IMR-90 (cell line): ENCODE measurements at places on chromosomes 13 and 19. TPM values are rescaled to one million over a fixed set of nuclear protein-coding genes. Genes with fewer than 3 reads are reported as not detected.
A peak's percentile ranks its signal among the peaks of the same experiment; 100 is the strongest.

GRCh38 chr19:54207676-54207982 lies 7.0 kb downstream of the RPS9 start:
- no peak for DNase-seq
- H3K4me1 ChIP-seq = peaks cover 35% of the 10 kb centered on the region
- H3K36me3 ChIP-seq = peaks cover 50% of the 10 kb centered on the region
- H3K27ac ChIP-seq = peak overlapping the region; percentile 5; the same call in 1 of the 2 replicates
- no peaks in the 10 kb centered on the region for H3K27me3 ChIP-seq

GRCh38 chr19:28372576-28373247 lies 840.2 kb downstream of the UQCRFS1 start:
- H3K4me1 ChIP-seq = no peaks in the 10 kb centered on the region
- no peak overlapping the region for H3K4me3 ChIP-seq
- H3K27me3 ChIP-seq = no peaks in the 10 kb centered on the region
- no peak for DNase-seq

Gene SLC10A2
- not detected in 2 replicates for total RNA-seq

- no peaks in the 10 kb centered on the region for H3K27me3 ChIP-seq
- DNase-seq = no peak
- no peak overlapping the region for H3K27ac ChIP-seq
- no peak overlapping the region for H3K4me3 ChIP-seq
- H3K4me1 ChIP-seq = no peaks in the 10 kb centered on the region
Measured at GRCh38 chr13:80299046-80299445, 41.9 kb downstream of the SPRY2 start.

- DNase-seq = no peak
- H3K4me3 ChIP-seq = no peak overlapping the region
- H3K27me3 ChIP-seq = 0 out of 2 replicates have a peak, but pooled peaks cover 2% of the 10 kb centered on the region
Measured at GRCh38 chr19:6138066-6138465, 2.6 kb downstream of the ACSBG2 start.

DNA sequence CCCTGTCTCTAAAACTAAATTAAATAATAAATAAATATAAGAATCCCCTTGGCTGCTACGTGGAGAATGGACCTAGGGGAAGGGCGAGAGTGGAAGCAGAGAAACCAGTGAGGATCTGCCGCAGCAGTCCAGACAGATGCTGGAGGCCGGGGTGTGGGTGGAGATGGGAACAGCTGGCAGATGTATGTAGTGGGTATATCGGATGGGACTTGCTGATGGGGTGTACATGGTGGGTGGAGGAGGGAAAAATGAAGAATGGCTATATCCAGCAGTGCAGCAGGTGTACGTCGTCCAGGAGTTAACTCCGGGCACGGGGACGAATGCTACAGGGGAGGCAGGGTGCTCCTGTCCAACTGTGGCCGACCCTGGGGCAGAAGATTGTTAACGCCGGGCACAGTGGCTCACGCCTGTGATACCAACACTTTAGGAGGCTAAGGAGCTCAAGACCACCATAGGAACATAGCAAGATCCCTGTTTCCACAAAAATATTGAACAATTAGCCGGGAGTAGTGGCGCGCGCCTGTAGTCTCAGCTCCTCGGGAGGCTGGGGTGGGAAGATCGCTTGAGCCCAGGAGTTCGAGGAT lies 654 bp downstream of the CEP89 start:
- no peak for DNase-seq
- no peaks in the 10 kb centered on the region for H3K4me1 ChIP-seq
- peak overlapping the region; percentile 18; the same call in 1 of the 2 replicates for H3K27ac ChIP-seq
- H3K4me3 ChIP-seq = peak overlapping the region; percentile 75
- H3K36me3 ChIP-seq = peaks cover 5% of the 10 kb centered on the region; the same call in 1 of the 2 replicates

Gene ZDHHC20
- 72.4 and 104 TPM in 2 replicates for total RNA-seq

Gene TCF3
- 29.9 and 37.5 TPM in 2 replicates for total RNA-seq

Gene ZNF208
- not detected in 2 replicates for total RNA-seq

GRCh38 chr13:20057214-20057613 lies 98.7 kb downstream of the ZMYM2 start:
- H3K27ac ChIP-seq = no peak overlapping the region
- no peaks in the 10 kb centered on the region for H3K27me3 ChIP-seq
- DNase-seq = no peak
- H3K4me1 ChIP-seq = no peaks in the 10 kb centered on the region
- H3K4me3 ChIP-seq = no peak overlapping the region
- peaks cover 27% of the 10 kb centered on the region for H3K36me3 ChIP-seq

Gene MAU2
- 21.7 and 24.6 TPM in 2 replicates for total RNA-seq

Gene GPR183
- 0.18 and 0.28 TPM in 2 replicates for total RNA-seq

GRCh38 chr13:46861959-46862358 lies 34.9 kb downstream of the HTR2A start:
- H3K4me1 ChIP-seq = no peaks in the 10 kb centered on the region
- no peak for DNase-seq
- peaks cover 8% of the 10 kb centered on the region for H3K27me3 ChIP-seq
- no peak overlapping the region for H3K27ac ChIP-seq

Gene SIGLEC8
- total RNA-seq = not detected in 2 replicates

GRCh38 chr19:41811981-41812380 lies 15.6 kb downstream of the CEACAM3 start:
- no peak for DNase-seq
- no peaks in the 10 kb centered on the region for H3K36me3 ChIP-seq
- H3K27me3 ChIP-seq = no peaks in the 10 kb centered on the region
- H3K27ac ChIP-seq = no peak overlapping the region

Gene DAND5
- total RNA-seq = not detected in 2 replicates

- peak; percentile 26 for DNase-seq
- H3K4me3 ChIP-seq = no peak overlapping the region
- H3K27me3 ChIP-seq = no peaks in the 10 kb centered on the region
- no peak overlapping the region for H3K27ac ChIP-seq
- H3K36me3 ChIP-seq = no peaks in the 10 kb centered on the region
Measured at GRCh38 chr13:70568571-70568970, 460.3 kb upstream of the KLHL1 start.

Gene LAIR1
- total RNA-seq = not detected in 2 replicates

Gene SHANK1
- 4.7 and 6.1 TPM in 2 replicates for total RNA-seq

GRCh38 chr13:20565115-20565736 lies 1.7 kb upstream of the IFT88 start:
- no peak overlapping the region for H3K4me3 ChIP-seq
- H3K36me3 ChIP-seq = no peaks in the 10 kb centered on the region
- H3K4me1 ChIP-seq = no peaks in the 10 kb centered on the region
- DNase-seq = no peak
- H3K27me3 ChIP-seq = peaks cover under 1% of the 10 kb centered on the region; the same call in 1 of the 2 replicates

- no peaks in the 10 kb centered on the region for H3K36me3 ChIP-seq
- H3K4me3 ChIP-seq = no peak overlapping the region
- no peaks in the 10 kb centered on the region for H3K27me3 ChIP-seq
- DNase-seq = no peak
- no peaks in the 10 kb centered on the region for H3K4me1 ChIP-seq
Measured at GRCh38 chr13:81781471-81781870, 1440.5 kb upstream of the SPRY2 start.

GRCh38 chr19:7098701-7099596 lies 29.4 kb downstream of the ZNF557 start:
- no peaks in the 10 kb centered on the region for H3K36me3 ChIP-seq
- DNase-seq = peak; percentile 87
- H3K4me1 ChIP-seq = no peaks in the 10 kb centered on the region

Gene SYT5
- under 0.01 TPM in 2 replicates for total RNA-seq

Gene NKPD1
- total RNA-seq = under 0.01 TPM in 2 replicates

GRCh38 chr13:50844084-50844875 lies 788 bp upstream of the DLEU7 start:
- no peaks in the 10 kb centered on the region for H3K36me3 ChIP-seq
- no peaks in the 10 kb centered on the region for H3K4me1 ChIP-seq
- peaks cover 37% of the 10 kb centered on the region for H3K27me3 ChIP-seq
